ENCODE measurements at places on chromosomes 6 and 20. TPM values are rescaled to one million over a fixed set of nuclear protein-coding genes. Genes with fewer than 3 reads are reported as not detected.

TAF11 gene
- total RNA-seq, result 31.5 TPM

DST gene
- total RNA-seq, result 442 TPM

TTPAL gene
- total RNA-seq, result 23.3 TPM

AVP gene
- total RNA-seq, result not detected

LRFN2 gene
- 0.32 TPM for total RNA-seq

SLC52A3 gene
- 0.09 TPM for total RNA-seq

GCLC gene
- total RNA-seq, result 26.9 TPM

MUC22 gene
- 0.05 TPM for total RNA-seq

EYA4 gene
- total RNA-seq, result 1.3 TPM

OR12D3 gene
- total RNA-seq, result not detected
